ENCODE measurements at places on chromosomes 5 and 9.
A peak's percentile ranks its signal among the peaks of the same experiment; 100 is the strongest.

GRCh38 chr5:127757576-127757975 is 54.4 kb downstream of the CCDC192 start:
- DNase-seq = peak; percentile 83

DNA sequence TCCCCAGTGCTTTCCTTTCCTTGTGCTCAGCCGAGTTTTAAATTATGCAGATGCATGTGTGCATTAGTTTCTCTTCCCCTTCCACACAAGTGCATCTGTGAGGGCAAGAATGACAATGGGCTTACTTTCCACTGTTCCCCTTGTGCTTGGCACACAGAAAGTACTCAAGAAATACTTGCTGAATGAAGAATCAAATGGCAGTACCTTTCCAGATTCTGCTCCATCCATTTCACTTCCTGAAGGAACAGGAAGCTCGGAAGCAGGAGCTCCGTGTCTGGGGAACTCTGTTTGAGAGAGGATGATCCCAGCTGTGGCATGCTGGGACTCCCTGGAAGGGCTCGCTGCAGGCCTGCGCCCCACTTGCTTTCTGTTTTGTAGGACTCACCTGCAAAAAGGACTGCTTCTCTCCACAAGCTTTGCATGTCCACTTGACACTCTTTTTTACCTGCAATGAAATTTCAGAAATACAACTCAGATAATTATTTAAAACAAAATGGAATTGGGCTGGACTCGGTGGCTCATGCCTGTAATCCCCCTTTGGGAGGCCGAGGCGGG is 5.5 kb downstream of the MRNIP start:
- DNase-seq = no peak

GRCh38 chr9:136978865-136979544 is 1.7 kb downstream of the PTGDS start:
- no peak for DNase-seq

DNA sequence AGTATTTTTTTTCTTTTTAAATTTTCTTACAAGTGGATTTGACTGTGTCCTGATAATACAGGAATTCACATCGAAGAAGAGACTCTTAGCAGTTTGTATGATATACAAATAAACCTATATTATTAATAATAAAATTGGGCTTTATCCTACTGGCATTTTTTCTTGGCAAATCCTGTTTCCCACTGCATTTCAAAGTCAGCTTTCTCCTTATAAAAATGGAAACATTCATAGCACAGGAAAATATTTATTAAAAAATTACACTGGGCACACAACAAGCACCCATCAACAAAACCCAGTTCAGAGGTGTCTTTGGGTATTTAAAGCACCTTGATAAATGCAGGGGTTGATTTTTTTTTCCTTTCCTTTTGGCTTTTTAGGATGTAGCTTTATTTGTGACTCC is 200.9 kb downstream of the MEF2C start:
- no peak for DNase-seq

- DNase-seq = no peak
These were observed 61.4 kb upstream of the RANBP6 start for GRCh38 chr9:6076851-6077250.

- DNase-seq = no peak
These were observed 35.9 kb upstream of the AGGF1 start for GRCh38 chr5:76994337-76994736.

DNA sequence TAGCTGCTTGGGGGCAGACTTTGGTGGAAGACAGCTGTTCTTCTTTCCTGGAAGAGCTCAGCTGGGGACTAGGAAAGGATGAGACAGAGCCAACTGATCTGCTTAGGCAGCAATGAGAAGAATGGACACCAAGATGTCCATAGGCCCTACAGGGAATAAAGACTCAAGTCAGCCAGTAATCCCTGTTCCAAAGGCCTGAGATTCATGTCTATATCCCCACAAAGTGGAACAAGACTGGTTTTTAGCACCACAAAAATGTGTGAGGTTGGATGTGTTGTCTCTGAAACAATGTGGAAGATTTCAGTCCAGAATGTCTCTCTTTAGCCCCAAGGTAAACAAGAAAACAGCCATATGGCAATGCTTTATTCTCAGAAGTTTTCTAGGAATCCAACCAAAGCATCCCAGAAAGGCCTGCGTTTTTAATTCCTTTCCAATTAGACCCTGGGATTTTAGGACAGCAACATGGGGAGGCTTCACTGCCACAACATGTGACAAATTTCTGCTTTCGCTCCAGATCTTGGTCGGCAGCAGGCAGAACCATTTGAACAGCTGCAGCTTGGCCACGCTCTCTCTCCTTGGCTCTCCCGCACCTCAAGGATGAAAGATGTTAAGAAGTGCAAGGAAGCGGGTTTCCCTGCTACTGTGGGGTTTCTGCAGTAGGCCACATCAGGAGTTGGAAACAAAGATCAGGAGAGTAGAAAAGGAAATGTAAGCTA is 245.1 kb downstream of the FSTL4 start:
- no peak for DNase-seq

GRCh38 chr5:97046270-97046982 is 96.0 kb downstream of the LIX1 start:
- peak; percentile 35 for DNase-seq

DNA sequence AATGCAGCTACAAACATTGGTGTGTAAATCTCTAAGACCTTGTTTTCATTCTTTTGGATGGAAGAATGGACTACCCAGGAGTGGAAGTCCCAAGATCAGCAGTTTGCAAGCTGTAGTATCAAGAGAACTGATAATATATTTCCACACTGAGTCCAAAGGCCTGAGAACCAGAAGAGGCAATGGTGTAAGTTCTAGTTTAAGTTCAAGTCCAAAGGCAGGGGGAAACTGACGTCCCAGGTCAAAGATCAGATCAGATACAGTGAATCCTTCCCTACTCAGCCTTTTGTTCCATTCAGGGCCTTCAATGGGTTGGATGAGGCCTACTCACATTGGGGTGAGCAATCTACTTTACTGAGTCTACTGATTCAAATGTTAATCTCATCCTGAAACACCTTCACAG is 80.3 kb upstream of the ERBIN start:
- no peak for DNase-seq

DNA sequence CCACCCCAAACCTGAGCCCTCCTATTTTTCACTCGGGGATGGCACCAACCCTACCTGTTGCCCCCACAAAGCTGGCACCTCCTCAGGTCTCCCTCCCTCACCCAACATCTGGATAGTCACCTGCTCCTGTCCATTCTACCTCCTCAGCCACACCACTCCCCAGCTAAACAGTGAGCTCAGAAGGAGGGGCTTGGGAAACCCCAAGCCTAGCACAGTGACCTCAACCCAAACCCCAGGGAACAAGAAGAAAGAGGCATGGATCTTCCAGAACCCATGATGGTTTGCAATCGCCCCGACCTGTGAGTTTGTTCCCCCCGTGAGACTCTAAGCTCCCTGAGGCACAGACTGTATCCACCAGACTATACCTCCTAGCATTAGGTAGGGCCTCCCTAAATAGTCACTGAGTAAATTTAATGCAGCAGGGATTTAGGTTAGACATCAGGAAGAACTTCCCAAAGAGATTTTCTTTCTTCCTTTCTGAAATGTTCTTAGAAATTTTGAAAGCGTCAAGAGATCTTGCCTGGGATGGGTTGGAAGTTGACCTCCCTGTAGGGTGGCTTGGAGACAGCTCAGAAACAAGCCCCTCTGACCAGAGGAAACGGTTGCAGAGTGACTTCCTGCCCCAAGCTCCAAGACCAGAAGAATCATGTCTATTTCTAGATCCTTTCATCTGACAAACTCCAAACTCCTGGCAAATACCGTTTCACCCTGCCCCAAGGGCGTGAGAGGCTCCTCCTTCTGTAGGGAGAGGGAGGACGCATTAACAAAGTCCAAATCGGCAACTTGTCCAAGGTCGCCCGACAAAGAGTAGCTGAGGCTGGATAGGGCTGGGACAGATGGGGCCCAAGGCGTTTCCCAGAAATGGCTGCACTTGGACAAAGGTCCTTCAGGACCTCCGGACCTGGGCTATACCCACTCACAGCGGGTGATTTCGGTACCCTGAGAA is 4.1 kb downstream of the FIBCD1 start:
- no peak for DNase-seq
